ENCODE measurements at places on chromosomes 12 and 14.
A peak's percentile ranks its signal among the peaks of the same experiment; 100 is the strongest.

GRCh38 chr14:69066396-69067171 lies 86.3 kb downstream of the DCAF5 start:
- no peaks in the 10 kb centered on the region for H3K27me3 ChIP-seq
- H3K27ac ChIP-seq, result no peak overlapping the region
- H3K4me1 ChIP-seq, result no peaks in the 10 kb centered on the region

- no peak overlapping the region for H3K4me3 ChIP-seq
- H3K4me1 ChIP-seq, result no peaks in the 10 kb centered on the region
- no peaks in the 10 kb centered on the region for H3K36me3 ChIP-seq
- no peak overlapping the region for H3K27ac ChIP-seq
- DNase-seq, result no peak
These were observed 37.5 kb downstream of the ZFC3H1 start for GRCh38 chr12:71626098-71626497.

GRCh38 chr14:103319422-103319821 lies 14.6 kb upstream of the EIF5 start:
- no peaks in the 10 kb centered on the region for H3K4me1 ChIP-seq
- no peak for DNase-seq
- no peaks in the 10 kb centered on the region for H3K36me3 ChIP-seq
- H3K4me3 ChIP-seq, result no peak overlapping the region
- H3K27me3 ChIP-seq, result no peaks in the 10 kb centered on the region

DNA sequence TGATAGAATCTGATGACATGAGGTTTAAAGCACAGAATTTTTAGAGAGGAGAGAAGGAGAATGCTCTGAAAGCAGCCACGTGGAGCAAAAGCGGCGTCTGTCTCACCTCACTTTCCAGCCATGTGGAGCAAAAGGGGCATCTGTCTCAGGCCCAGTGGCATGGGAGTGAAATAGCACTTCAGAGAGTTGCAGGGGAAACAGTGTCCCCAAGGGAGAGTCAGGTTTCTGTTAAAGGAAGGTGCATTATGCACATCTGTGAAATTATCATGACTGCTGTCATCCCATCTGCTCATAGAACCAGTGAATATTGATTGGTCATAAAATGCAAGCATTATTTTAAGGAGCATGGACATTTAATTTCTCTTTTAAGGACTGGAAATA lies 124.0 kb downstream of the BICD1 start:
- H3K4me1 ChIP-seq, result no peaks in the 10 kb centered on the region
- no peak overlapping the region for H3K4me3 ChIP-seq
- no peaks in the 10 kb centered on the region for H3K36me3 ChIP-seq
- no peaks in the 10 kb centered on the region for H3K27me3 ChIP-seq
- no peak for DNase-seq

- DNase-seq, result no peak
- no peak overlapping the region for H3K27ac ChIP-seq
- H3K4me1 ChIP-seq, result no peaks in the 10 kb centered on the region
- H3K36me3 ChIP-seq, result no peaks in the 10 kb centered on the region
- no peaks in the 10 kb centered on the region for H3K27me3 ChIP-seq
These were observed 32.4 kb upstream of the HELB start for GRCh38 chr12:66269757-66270383.

GRCh38 chr14:71521238-71522135 lies 410.7 kb upstream of the RGS6 start:
- no peaks in the 10 kb centered on the region for H3K27me3 ChIP-seq
- no peak for DNase-seq
- H3K36me3 ChIP-seq, result no peaks in the 10 kb centered on the region
- H3K4me1 ChIP-seq, result no peaks in the 10 kb centered on the region
- H3K4me3 ChIP-seq, result no peak overlapping the region

- H3K4me3 ChIP-seq, result peak overlapping the region; percentile 74
- peaks cover 35% of the 10 kb centered on the region for H3K4me1 ChIP-seq
- no peak for DNase-seq
- H3K27me3 ChIP-seq, result no peaks in the 10 kb centered on the region
- peak overlapping the region; percentile 8 for H3K27ac ChIP-seq
- no peaks in the 10 kb centered on the region for H3K36me3 ChIP-seq
These were observed 629 bp downstream of the FBRSL1 start for GRCh38 chr12:132490422-132491137.

- H3K4me3 ChIP-seq, result no peak overlapping the region
- no peak overlapping the region for H3K27ac ChIP-seq
- no peaks in the 10 kb centered on the region for H3K36me3 ChIP-seq
- H3K4me1 ChIP-seq, result no peaks in the 10 kb centered on the region
- no peaks in the 10 kb centered on the region for H3K27me3 ChIP-seq
These were observed 9.9 kb downstream of the DPF3 start for GRCh38 chr14:72883961-72884360.

GRCh38 chr14:57287745-57288144 lies 19.0 kb downstream of the AP5M1 start:
- no peak for DNase-seq
- H3K27me3 ChIP-seq, result no peaks in the 10 kb centered on the region
- H3K27ac ChIP-seq, result no peak overlapping the region
- H3K4me1 ChIP-seq, result no peaks in the 10 kb centered on the region

DNA sequence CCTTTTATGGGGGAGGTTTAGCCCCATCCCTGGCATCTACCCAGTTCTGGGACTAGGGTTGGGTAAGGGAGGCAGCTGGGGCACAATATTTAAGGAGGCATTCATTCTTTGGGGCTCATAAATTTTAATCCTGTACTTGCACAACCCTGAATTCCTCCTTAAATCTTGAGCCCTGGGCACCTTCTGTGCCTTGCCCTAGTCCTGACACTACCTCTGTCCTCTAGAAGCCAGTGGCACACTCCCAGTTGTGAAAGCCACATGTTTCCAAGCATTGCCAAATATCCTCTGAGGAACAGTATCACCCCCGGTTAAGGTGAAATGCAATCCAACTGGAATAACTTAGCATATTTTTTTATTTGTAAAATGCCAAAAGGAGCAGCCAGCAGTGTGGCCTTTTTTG lies 36.6 kb downstream of the SLC16A7 start:
- H3K27me3 ChIP-seq, result no peaks in the 10 kb centered on the region
- DNase-seq, result peak; percentile 29
- no peak overlapping the region for H3K27ac ChIP-seq

DNA sequence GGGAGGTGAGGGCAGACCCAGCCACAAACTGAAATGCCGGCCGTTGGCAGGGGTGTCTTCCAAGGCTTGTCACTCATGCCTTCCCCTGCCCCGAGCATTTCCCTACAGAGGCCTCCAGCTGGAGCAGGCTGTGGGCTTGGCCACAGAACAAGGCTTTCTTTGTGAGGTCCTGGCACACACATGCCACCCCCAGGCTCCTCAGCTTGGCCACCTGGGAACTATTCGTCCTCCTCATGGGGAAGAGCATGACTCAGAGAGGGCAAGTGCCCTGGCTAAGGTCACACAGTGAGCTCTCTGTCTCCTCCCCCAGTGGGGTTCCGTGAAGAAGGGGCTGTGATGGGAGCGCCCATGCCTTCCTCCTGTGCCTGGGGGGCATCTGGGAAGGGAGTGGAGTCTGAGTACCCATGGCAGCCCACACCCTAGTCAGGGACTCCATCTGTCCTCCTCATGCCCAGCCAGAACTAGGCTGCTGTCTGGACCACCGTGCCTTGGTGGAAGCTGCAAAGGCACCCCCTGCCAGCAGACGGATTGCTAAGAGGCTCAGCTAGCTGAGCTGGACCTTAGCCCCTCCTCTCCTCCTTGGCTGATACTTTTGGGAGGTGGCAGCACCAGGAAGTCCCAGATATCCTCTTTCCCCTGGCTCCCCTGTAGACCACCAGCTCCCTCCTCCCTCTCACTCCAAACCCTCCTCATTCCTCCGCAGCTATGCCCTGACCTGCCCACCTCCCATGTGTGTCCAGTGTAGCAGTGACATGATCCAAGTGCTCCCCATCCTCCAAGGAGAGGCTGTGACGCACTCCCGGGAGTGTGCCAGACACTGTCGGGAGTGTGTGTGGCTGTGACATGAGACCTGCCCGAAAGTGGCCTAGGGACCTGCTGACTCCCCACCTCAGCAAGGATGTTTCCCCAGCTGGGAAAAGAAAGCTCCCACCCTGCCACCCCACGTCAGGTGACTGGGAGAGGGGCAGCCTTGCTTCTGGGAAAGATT lies 21.4 kb downstream of the ABCB9 start:
- peak; percentile 68 for DNase-seq
- H3K4me1 ChIP-seq, result peaks cover 25% of the 10 kb centered on the region

- H3K4me3 ChIP-seq, result no peak overlapping the region
- H3K27ac ChIP-seq, result no peak overlapping the region
- no peak for DNase-seq
- no peaks in the 10 kb centered on the region for H3K27me3 ChIP-seq
These were observed 31.3 kb downstream of the GABARAPL1 start for GRCh38 chr12:10243818-10244520.

- no peaks in the 10 kb centered on the region for H3K4me1 ChIP-seq
- no peaks in the 10 kb centered on the region for H3K27me3 ChIP-seq
- H3K4me3 ChIP-seq, result peak overlapping the region; percentile 7
- DNase-seq, result peak; percentile 90
- no peaks in the 10 kb centered on the region for H3K36me3 ChIP-seq
- H3K27ac ChIP-seq, result peak overlapping the region; percentile 82
These were observed 9.8 kb upstream of the HSP90AA1 start for GRCh38 chr14:102096569-102097188.
